Stimulated activated CD4-positive, alpha-beta T cell treated with anti-CD3 and anti-CD28 coated beads, Interleukin-15, amount 100 ng/mL, for 1 hour (primary cell): ENCODE measurements at places on chromosomes 3 and 15.

DNA sequence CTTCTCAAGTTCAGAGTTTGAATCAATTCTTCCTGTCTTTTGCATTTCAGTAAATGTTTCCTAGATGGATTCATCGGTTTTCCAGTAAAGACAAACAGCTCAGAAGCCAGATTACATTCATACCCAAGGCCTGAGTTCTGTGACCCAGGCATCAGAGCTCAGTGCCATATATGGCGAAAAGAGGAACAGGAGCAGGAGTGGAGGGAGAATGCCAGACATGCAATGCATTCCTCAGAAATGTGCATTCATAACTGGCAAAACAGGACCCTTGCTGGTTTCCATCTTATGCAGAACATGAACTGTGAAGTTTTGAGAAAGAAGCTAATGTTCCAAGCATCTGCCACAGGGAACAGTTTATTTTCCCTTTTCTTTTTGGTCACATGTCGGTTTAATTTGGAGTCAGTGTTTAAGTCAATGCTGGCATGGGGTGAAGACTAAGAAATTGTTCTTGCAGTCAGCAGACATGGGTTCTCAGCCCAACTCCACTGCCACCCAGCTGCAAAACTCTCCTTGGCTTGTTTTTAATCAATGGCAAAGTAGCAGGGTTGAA, 116.5 kb downstream of the LPP start:
- DNase-seq, result no peak

DNA sequence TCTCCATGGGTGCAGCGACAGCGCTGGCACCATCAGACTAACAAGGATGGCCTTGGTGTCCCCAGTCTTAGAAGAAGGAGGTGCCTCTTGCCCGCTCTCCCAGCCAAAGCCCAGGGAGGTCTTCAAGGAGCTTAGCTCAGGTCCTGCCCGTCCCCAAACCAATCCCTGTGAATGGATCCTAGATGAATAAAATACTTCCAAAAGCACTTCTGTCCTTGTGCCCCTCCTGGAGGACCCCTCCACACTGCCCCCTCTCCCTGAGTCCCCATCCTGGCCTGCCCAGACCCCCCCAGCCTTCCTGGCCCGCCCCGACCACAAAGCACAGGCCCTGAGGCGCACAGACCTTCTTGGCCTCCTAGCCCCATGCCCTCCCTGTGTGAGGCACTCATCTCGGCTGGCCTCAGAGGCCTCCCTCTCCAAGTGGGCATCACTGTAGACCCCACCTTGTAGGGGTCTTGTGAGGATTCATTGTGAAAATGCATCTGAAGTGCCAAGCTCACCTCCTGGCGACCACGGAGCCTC, 8.4 kb downstream of the SLC28A1 start:
- no peak for DNase-seq

GRCh38 chr15:65212097-65212496, 824 bp upstream of the CILP start:
- DNase-seq, result peak; percentile 4

DNA sequence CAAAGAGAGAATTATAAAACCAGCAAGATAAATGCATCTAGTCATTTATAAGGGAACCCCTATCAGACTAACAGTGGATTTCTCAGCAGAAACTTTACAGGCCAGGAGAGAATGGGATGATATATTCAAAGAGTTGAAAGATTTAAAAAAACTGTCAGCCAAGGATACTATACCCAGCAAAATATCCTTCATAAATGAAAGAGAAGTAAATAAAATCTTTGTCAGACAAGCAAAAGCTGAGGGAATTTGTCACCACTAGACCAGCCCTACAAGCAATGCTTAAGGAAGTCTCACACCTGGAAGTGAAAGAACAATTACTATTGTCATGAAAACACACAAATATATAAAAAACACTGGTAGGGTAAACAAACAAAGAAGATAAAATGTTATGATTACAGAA, 113.4 kb upstream of the FAM3D start:
- no peak for DNase-seq

- DNase-seq, result no peak
Observed at GRCh38 chr15:81548365-81549130, 174.5 kb upstream of the TMC3 start.

DNA sequence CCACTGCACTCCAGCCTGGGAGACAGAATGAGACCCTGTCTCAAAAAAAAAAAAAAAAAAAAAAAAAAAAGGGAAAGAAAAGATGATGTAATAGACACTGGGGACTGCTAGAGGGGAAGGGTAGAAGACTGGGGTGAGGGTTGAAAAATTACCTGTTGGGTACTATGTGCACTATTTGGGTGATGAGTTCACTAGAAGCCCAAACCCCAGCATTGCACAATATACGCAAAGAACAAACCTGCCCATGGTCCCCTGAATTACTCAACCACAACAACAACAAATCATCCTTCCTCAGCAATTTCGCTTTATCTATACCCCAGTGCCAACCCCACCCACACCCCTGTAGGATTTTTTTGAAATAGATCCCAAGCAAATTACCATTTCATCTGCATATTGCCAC, 13.5 kb downstream of the NIPA1 start:
- DNase-seq, result no peak

GRCh38 chr3:128555098-128555825, 62.3 kb upstream of the GATA2 start:
- no peak for DNase-seq

DNA sequence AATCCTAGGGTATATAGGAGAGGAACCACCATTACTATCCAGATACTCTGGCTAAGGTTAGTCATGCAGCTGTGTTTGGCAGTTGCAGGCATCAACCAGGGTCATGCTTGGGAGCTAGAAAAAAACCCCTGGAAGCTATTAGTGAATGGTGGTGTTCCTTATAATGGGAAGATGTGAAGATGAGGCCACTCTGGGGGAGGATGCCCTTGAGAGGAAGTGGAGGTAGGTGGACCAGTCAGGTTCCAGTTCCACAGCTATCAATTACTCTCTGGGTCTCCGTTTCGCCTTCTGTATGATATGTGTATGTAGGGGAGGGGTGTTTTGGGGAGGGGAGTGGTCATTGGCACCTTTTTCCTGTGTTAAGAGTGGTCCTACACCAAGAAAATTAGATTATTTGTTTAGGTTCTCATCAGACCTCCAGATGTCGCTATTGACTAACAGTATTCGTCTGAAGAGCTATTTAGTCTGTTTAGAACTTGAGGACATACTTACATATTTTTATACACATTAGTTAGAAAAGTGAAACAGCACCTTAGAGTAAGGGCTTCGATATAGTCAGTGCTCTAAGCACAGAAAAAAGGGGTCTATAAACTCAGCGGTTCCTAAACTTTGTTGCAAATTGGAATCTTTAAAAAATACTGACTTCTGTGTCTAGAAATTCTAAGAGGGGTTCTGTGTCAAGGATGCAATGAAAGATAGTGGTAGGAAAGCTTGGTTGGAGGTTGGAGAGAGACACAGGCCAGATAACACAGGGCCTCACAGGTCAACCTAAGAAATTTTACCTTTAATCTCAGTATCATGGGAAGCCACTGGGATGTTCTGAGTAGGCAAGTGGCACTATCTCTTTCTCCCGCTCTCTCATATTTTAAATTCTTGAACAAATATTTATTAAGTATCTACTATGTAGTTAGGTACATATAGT, 9.1 kb upstream of the HPS3 start:
- no peak for DNase-seq

- no peak for DNase-seq
Observed at GRCh38 chr15:32029409-32029861, 880 bp upstream of the CHRNA7 start.

DNA sequence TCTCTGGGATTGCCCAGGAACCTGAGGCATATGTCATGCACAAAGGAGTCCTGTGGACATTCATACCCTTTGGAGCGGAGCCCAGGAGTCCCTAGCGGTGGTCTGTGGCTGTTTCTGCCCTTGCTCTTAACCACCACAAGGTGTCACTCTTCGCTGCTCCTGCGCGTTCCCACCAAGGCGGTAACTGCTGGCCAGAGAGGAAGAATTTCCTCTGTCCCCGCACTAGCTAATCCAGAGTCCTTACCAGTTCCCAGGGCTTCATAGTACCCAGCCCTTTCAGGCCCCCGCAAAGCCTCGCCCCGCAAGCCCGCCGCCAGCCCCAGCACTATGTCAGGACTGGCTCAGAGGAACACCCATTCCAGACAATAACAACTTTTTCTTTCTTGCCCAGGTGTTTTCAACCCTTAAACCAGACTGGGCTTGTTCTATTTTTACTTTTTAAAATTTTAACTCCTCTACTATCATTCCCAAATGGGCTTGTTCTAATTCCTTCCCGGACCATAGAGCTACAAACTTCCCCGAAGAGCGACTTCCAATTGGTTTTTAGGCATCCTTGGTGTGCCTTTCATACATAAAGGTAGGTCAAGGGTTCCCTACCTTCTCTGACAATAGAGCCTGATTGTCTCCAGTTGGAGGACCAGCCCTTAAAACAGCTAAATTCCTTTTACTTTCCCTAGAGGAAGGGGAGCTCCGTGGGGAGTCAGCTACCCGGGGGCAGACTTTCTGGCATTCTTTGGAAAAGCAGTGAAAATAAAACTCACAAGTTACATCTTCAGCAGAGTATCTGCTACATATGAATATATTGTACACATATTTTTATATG, 31.8 kb upstream of the ZNF774 start:
- DNase-seq, result peak; percentile 33
